Esophagus mucosa (tissue), 1 donor: ENCODE measurements at places on chromosomes 4 and X.
A peak's percentile ranks its signal among the peaks of the same experiment; 100 is the strongest.

GRCh38 chrX:119266364-119266995 is 30.4 kb downstream of the PGRMC1 start:
- no peak for ATAC-seq

- ATAC-seq = no peak
Measured at GRCh38 chr4:27638163-27638915, 777.7 kb downstream of the STIM2 start.

- no peak for ATAC-seq
Measured at GRCh38 chr4:15402974-15403373, 24.9 kb upstream of the C1QTNF7 start.

DNA sequence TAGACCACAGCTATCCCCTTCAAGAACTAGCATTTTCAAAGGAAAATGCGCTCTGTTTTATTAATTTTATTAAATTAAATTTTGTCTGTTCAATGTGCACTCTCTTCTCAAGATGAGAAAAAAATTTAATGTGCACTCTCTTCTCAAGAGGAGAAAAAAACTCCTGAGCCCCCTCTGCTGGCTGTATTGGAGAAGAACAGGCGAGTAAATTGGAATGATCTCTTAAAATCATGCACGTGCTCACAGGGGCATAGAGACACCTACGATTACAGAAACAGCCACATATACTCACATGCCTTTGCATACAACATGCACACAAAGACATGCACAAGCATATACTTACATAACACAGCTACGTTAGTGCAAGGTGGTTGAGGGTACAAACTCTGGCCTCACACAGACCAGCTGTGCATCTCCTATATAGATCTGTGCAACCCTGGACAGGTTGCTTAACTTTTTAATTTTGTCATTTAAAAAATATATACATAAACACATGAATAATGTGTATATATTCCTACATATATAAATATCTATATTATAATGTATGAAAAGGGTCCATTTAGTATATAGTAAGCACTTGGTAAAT is 176.2 kb upstream of the CXorf66 start:
- ATAC-seq = peak; percentile 42

DNA sequence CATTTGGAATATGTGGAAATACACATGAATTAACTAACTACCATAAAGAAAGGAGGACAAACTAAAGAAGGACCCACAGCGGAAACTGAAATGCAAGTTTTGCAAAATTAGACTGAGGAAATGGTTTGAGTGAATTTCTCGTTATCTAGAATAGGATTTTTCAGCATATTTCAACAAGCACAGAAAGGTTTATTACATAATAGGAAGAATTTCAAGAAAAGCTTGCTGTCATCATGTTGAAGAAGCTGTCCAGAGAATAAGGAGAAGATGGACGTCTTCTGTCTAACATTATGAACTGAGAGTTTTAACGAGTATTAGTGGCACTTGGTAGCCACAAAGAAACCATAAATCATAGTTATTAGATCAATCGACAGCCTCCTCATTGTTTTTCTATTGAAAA is 45.0 kb downstream of the TEC start:
- no peak for ATAC-seq

DNA sequence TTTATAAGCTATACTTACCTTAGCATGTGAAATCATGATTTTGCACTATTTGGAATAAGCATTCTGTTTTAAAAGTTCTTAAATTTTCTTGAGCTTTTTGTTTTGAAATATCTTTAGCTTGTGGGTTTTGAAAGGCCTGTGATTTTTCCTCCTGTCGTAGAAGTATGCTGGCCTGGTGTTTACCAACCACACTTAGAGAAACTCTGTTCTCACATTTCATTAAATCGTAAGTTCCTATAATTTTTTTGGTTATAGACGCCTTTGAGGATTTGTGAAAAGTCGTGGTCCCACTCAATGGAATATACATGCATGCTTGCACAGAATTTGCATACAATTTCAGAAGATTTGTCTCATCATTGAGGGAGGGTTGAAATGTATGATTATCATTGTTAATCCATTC is 63.6 kb downstream of the PDLIM5 start:
- ATAC-seq = no peak

DNA sequence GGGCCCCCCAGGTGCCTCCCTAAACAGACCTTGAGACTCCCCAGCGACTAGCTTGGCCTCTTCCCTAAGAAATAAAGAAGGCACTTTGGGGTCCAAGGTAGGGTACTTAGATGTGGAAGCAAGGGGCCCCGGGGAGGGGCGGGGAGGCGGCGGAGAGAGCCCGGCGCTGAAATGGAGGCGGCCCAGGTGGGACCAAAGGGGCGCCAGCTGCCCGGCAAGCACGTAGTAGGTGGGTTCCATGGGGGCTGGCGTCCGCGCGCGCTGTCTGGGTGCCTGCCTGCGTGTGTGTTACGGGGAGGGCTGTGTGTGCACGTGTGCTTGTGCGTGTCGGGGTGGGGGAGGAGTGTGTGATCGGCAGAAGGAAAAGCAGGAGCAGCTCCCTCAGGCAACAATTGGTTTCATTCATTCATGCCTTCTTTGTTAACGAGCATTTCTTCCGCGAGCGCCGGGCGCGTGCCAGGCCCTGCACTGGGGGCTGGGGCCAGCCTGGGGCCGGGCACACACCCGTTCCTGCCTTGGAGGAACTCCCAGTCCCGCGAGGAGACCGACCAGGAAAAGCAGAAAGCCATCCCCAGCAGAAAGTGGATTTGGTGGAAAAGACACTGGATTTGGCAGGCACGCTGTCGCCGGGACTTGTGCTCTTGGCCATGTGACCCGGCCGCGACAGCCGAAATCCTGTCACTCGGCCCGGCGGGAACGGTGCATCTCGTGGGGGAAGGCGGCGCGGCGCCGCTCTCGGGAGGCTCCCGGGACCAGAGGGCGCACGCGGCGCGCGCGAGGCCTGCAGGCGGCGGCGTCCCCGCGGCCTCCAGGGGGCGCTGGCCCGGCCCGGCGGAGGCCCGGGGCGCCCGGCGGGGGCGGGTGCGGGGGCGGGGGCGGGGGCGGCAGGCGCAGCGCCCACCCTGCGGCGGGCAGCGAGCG is 3.3 kb upstream of the DUSP9 start:
- ATAC-seq = no peak

DNA sequence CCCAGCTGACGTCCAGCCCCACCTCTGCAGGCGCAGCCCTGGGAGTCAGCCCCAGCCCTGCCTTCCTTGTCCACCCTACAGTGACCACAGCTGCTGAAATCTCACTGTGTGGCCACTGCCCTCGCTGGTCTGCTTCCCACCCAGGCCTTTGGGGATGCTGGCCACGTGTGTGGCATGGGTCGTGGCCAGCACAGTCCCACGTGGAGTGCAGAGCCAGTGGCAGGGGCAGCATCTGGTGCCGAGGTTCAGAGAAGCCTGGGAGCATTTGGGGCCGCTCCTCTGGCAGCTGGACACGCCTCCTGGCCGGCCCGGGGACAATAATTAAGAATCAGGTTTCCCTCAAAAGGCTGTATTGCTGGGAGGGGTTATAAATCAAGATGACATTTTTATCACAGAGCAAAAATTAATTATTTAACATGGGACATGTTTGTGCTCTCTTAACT is 92.1 kb downstream of the HMX1 start:
- no peak for ATAC-seq

DNA sequence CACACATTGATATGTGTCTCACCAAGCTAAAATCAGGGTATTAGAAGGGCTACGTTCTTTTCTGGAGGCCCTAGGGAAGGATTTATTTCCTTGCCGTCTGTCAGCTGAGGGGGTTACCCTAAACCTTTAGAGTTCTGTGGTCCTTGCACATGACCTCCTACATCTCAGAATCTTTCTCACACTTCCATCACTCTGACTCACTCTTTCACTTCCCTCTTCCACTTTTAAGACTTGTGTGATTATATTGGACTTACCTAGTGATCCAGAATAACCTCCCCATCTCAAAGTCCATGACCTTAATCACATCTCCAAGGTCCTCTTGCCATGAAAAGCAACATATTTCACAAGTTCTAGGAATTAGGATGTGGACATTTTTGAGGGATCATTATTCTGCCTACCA is 53.6 kb upstream of the FUNDC1 start:
- ATAC-seq = no peak

- peak; percentile 43 for ATAC-seq
Measured at GRCh38 chr4:53935780-53936179, 128.6 kb downstream of the CHIC2 start.

DNA sequence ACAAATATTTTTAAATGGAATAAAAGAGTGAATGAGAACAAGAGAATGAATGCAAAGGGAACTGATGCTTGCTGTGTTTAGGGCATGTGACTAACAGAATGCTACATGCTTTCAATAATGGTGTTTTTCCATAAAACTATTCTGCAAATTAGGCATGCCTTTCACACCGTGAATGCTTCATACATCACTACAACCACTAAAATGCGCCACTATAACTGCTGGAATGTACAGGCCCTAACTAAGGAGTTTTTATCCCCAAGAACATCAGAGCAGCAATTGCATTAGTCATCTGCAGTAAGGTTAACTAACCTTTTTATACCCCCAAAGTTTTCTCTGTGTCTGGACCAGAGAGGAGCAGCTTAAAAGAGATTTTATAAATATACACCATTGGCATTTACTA is 190.4 kb downstream of the ARAP2 start:
- ATAC-seq = no peak

GRCh38 chr4:85823295-85823694 is 348.3 kb downstream of the ARHGAP24 start:
- no peak for ATAC-seq

DNA sequence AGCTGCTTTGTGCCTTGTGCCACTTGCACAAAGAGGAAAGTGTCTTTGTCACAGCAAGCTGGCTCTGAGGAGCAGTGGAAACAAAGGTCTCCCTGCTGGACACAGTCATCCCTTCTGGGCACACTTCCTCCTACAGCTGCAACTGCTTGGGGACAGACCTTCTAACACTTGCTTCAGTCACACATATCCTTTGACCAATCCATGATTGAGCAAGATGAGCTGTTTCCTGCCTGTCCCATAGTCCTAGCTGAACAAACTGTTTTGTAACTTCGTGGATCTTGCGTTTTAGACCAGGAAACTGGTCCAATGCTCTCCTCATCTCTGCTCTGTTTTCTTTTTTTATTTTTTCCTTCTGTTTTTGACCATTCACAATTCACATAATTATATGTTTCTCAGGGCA is 98.5 kb downstream of the RRAGB start:
- peak; percentile 48 for ATAC-seq

GRCh38 chr4:182093431-182093831 is 149.8 kb upstream of the TENM3 start:
- no peak for ATAC-seq

DNA sequence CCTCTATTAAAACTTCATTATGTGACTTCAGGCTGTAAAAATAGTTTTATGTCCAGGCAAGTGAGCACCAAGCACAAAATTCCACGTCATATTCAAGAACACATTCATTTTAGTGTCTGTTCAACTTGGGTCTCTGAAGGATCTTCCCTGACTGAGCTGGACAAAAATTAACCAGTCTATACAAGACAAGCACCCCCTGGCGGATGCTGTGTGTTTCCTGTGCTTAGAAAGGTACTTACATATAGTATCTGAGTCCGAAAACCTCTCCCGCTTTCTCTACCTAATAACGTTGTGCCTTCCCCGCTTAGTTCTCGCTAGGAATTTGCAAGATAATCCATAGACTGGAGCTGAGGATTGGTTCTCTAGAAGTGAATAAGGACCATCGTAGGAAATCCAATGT is 2214.5 kb upstream of the TENM3 start:
- ATAC-seq = no peak

DNA sequence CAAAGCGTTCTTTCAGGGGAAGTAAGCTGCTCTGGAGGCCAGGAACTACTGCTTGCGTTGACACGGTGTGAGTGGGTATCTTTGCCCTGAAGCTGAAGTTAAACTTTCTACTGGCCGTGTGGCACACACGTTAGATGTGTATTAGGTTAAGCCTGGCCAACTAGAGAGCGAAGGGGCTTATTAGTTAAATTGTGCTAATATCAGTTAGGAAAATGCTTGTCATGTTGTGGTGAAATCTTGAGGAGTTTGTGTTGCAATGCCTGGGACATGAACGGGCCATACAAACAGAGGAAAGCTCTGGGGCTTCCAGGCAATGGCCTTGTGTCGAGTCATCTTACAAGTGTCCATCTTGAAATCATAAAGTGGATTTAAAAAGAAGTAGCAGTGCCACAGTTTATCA is 62.6 kb downstream of the NSUN7 start:
- ATAC-seq = peak; percentile 13

GRCh38 chr4:86380181-86380724 is 20.4 kb upstream of the MAPK10 start:
- ATAC-seq = peak; percentile 32

DNA sequence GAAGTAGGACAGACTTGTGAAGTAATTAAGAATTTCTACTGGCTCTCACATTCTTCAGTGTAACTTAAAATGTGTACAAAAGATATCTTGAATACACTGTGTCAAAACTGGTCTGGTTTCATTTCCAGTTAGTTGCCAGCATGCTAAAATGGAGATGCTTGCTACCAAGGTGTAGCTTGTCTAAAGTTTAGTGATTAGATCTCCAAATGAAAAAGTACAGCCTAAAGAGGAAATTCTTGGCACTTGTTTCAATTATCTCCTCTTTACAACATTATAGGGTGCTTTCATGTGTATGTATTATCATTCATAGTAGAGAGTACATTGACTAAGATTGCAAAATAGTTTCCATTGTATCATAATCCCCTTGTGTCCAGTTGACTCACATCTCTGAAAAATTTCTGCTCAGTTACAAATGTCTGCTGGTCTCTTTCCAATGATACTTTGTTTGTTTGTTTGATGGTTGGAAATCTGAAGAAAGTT is 97.3 kb upstream of the SPRY1 start:
- peak; percentile 71 for ATAC-seq

GRCh38 chr4:113678641-113679040 is 82.9 kb downstream of the CAMK2D start:
- ATAC-seq = no peak

DNA sequence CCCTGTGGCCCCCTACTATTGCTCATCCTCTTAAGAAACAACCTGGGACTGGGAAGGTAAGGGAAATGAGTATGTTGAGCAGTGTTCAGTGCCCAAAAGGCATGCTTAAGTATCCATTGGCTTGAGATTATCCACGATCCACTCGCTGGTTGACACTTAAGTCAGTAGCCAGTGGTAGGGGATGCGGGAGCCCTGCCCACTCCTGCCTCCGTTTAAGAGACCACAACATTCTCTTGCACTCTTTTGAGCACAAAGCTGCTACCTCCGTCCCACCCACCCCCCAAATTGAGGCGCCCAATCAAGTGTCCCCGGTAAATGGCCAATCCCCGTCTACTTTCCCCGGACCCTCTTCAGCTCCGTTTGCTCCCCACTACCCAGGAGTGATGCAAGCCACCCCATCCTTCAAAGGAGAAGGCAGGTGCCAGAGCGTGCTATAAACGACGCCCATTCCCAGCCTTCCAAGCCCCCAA is 25.0 kb downstream of the UTP14A start:
- no peak for ATAC-seq

- ATAC-seq = no peak
Measured at GRCh38 chr4:141771889-141772830, 135.8 kb downstream of the IL15 start.

DNA sequence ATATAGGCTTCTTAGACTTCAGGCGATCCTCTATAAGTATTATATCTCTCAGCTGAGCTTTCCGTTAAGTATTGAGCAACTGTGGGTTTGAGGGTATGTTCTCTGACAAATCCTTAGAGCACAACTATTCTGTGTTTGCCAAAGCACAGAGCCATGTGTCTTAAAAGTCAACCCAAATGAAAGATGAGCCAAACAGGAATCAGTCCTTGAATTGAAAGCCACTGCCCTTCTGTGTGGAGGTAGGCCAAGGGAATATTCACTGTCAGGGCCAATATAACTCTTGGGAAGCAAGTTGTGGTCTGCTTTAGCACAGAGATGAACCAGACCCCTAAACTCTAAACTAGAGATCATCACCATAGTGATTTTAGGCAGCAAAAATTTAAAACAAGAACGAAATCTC is 164.0 kb downstream of the STAG2 start:
- ATAC-seq = no peak

- no peak for ATAC-seq
Measured at GRCh38 chr4:137955595-137955994, 286.6 kb downstream of the SLC7A11 start.
